ENCODE measurements at places on chromosomes 7 and 10.

- peak; percentile 76 for DNase-seq
Measured at GRCh38 chr10:13347500-13348156, 465 bp downstream of the SEPHS1 start.

DNA sequence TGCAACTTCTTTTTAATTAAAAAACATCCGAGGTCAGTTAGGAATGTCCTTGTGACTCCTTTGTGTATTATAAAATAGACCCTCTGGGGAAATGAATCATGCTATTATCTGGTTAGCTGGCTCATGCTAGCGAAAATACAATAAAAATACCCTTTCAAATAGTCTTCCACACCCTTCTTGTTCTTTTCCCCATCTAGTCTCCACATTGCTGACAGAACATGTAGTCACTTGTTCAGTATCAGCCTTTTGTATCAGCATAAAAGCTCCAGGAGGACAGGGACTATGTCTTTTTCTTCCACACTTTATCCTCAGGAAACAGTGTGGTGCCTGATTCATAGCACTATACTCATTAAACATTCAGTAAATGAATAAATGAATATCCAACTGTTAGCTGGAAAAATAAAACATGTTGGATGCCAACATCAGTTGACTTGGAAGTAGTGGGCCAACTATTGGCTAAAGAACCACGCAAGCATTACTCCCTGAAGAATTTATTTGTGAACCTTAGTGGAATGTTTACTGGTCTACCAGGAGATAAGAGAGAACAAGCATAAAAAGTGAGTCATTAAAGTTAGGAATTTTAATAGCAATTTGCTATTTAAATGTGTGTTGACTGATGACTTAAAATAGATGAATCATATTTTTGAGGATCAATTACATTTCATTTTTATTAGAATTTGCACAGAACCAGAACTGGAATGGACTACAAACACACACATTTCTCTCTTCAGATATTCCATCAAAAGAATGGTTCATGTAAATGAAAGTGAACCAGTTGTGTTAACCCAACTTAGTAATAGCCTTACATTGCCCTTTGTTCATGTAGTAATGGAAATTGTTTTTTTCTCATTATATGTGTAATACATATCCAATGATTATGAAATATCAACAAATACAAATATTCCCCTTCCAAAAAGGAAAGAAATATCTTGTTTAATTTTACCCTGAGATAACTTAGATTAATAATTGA lies 129.6 kb downstream of the DKK1 start:
- DNase-seq, result peak; percentile 96

DNA sequence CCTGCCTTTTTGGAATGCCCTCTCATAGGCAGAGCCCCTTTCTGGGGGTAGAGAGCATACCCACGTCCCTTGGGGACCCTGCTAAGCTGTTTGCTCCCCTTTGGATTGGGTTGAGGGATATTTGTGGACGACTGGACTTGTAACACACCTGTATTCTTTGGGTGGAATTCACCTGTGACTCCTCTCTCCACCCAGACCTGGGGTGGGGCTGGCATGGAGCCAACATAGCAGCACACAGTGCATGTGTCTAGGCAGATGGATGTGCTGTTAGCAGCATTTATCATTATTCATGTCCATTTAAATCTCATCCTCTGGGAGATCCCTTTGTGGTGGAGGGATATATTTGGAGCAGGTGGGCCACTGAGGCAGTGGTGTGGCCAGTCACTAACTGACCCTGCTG lies 51.0 kb downstream of the CDH23 start:
- DNase-seq, result no peak

DNA sequence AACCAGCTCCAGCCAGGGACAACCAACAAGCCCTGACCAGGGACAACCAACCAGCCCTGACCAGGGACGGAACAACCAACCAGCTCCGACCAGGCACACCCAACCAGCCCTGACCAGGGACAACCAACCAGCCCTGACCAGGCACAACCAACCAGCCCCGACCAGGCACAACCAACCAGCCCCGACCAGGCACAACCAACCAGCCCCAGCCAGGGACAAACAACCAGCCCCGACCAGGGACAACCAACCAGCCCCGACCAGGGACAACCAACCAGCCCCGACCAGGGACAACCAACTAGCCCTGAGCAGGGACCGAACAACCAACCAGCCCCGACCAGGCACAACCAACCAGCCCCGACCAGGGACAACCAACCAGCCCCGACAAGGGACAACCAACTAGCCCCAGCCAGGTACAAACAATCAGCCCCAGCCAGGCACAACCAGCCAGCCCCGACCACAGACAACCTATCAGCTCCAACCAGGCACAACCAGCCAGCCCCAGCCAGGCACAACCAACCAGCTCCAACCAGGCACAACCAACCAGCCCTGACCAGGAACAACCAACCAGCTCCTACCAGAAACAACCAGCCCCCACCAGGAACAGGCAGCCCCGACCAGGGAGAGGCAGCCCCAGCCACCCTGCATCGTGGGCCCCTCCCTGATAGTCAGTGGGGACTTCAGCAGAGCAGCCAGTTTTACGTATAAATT lies 56.4 kb downstream of the PROSER2 start:
- DNase-seq, result no peak

- DNase-seq, result no peak
Measured at GRCh38 chr7:138491612-138492386, 31.7 kb downstream of the TRIM24 start.

DNA sequence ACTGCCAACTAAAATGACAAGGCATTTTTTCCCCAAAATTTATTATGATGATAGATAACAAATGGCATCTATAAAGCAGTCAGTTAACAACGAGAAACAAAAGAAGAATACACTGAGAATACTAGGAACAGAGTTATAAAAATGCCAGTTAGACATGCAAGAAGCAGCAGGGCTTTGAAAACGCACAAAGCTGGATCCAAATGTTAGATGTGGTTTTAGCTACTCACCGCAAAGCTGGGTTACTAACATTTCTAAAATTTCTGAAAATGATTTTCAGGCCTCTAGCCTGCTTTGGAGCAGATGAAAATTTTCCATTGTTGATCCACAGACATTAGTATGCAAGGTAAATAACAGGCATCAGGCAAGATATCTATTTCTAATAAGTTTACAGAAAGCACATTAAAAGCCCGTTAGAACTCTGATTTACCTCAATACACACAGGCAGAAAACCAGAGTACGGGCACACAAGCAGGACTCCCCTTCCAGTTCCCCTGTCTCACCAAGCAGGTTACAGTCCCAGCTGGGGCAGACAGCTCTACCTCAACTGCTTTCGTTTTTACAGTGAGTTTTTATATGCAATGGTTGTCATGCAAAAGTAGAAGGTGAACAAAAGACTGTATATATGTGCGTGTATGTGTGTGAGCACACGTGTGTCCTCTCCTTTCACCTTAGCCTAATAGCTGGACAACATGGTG lies 37.9 kb downstream of the GLI3 start:
- no peak for DNase-seq

DNA sequence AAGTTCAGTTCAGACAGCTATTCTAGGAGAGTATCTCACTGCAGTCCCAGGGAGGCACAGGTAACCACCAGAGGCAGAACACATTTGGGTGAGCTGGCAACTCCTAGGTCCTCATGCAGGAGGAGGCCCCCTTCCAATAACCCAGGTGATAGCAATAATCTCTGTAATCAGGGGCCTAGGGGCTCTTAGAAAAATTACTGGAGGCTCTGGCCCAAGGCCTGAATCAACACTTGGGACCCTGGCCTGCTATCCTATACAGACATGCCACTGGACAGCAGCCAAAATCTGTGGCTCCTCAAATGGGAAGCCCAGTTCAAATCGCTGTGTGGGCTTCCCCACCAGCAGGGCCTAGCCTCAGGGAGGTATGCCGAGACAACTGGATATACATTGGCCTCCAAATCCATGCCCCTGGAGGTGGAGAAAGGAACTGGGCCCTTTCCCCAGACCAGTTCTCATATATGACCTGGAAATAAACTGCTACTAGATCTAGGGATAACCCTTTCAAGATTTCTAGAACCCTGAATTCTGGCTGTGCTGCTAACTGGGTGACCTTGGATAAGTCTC lies 1.6 kb downstream of the AVPI1 start:
- DNase-seq, result no peak

Measured in cardiac fibroblast (primary cell).